Small intestine (tissue), 16 donors: ENCODE measurements at places on chromosomes 12 and 14. TPM values are rescaled to one million over a fixed set of nuclear protein-coding genes. Genes with fewer than 3 reads are reported as not detected.

SERPINA10 gene
- 0.06 TPM for polyA plus RNA-seq

DICER1 gene
- 30.7 TPM for polyA plus RNA-seq

KLRK1 gene
- polyA plus RNA-seq = not detected

SDSL gene
- polyA plus RNA-seq = 24.0 TPM

RERG gene
- 3.7 TPM for polyA plus RNA-seq

CLEC7A gene
- 5.9 TPM for polyA plus RNA-seq

FGD4 gene
- polyA plus RNA-seq = 8.2 TPM

SLC16A7 gene
- polyA plus RNA-seq = 0.81 TPM

OR11H6 gene
- polyA plus RNA-seq = not detected

HOXC10 gene
- polyA plus RNA-seq = not detected

- no peak overlapping the region for H3K4me3 ChIP-seq
- no peaks in the 10 kb centered on the region for H3K27me3 ChIP-seq
- DNase-seq = peak; percentile 60
- no peak overlapping the region for H3K27ac ChIP-seq
Observed at GRCh38 chr12:16076970-16077522, 165.9 kb downstream of the DERA start.

- DNase-seq = peak; percentile 50
- no peaks in the 10 kb centered on the region for H3K27me3 ChIP-seq
- no peak overlapping the region for H3K4me3 ChIP-seq
- no peaks in the 10 kb centered on the region for H3K4me1 ChIP-seq
- H3K27ac ChIP-seq = no peak overlapping the region
- H3K36me3 ChIP-seq = no peaks in the 10 kb centered on the region
Observed at GRCh38 chr12:95083938-95084337, 10.5 kb upstream of the NR2C1 start.

DNA sequence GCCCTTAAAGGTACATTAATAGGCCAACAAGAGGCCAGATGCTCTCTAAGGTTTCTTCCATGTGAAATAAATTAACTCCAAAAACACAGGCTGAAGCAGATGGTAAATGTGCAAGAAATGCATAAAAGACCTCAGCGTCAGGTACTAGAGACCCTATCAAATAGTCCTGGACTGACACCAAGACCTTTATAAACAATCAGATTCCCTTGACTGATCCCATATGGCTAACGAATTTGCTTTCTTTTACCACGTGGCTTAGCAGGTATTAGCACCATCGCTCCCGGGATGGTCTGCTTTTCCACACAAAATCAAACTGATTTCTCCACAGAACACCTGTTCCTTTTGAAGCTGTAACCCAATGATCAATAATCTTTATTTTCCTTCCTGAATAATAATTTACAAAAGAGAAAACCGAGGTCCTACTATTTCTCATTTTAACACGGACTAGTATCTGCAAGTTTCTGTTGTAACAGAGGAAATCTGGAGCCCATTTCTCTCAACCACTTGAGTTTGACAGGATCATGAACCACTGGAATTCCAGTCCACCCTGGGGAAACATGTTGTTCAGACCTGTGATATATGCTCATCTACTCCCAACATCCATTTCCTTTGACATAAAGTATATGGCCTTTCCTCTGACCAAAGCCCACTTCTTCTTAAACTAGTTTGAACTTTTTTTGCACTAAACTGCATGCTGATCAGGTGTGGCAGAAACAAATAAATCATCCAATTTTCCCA lies 48.2 kb upstream of the DAAM1 start:
- no peak overlapping the region for H3K27ac ChIP-seq
- H3K27me3 ChIP-seq = no peaks in the 10 kb centered on the region
- no peaks in the 10 kb centered on the region for H3K4me1 ChIP-seq
- no peak for DNase-seq
- H3K36me3 ChIP-seq = no peaks in the 10 kb centered on the region

GRCh38 chr14:77603654-77604255 lies 12.7 kb downstream of the SPTLC2 start:
- no peaks in the 10 kb centered on the region for H3K36me3 ChIP-seq
- H3K4me1 ChIP-seq = peaks cover 22% of the 10 kb centered on the region
- DNase-seq = peak; percentile 38

- H3K36me3 ChIP-seq = no peaks in the 10 kb centered on the region
- no peaks in the 10 kb centered on the region for H3K4me1 ChIP-seq
- H3K27me3 ChIP-seq = no peaks in the 10 kb centered on the region
- H3K4me3 ChIP-seq = no peak overlapping the region
- H3K27ac ChIP-seq = no peak overlapping the region
- no peak for DNase-seq
Observed at GRCh38 chr12:32223941-32224340, 117.3 kb downstream of the BICD1 start.

GRCh38 chr14:96739200-96739910 lies 57.8 kb upstream of the VRK1 start:
- no peak for DNase-seq
- no peak overlapping the region for H3K27ac ChIP-seq
- H3K36me3 ChIP-seq = no peaks in the 10 kb centered on the region
- peaks cover 4% of the 10 kb centered on the region for H3K27me3 ChIP-seq
- H3K4me1 ChIP-seq = no peaks in the 10 kb centered on the region

- no peak overlapping the region for H3K27ac ChIP-seq
- DNase-seq = no peak
- H3K4me1 ChIP-seq = no peaks in the 10 kb centered on the region
- H3K36me3 ChIP-seq = no peaks in the 10 kb centered on the region
- H3K4me3 ChIP-seq = no peak overlapping the region
Observed at GRCh38 chr14:43001731-43002130, 1395.1 kb downstream of the LRFN5 start.

DNA sequence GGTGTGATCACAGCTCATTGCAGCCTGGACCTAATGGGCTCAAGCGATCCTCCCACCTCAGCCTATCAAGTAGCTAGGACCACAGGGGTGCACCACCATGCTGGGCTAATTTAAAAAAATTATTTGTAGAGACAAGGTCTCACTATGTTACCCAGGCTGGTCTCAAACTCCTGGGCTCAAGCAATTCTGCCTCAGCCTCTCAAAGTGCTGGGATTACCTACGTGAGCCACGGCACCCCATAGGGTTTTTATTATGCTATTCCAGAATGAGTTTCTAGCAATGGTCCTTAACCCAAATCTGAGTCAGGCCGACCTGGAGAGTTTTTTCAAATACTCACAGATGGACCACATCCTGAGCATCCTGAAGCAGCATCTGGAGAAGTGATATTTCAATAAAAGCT lies 159.8 kb downstream of the CPNE8 start:
- no peaks in the 10 kb centered on the region for H3K27me3 ChIP-seq
- DNase-seq = no peak
- no peaks in the 10 kb centered on the region for H3K36me3 ChIP-seq
- no peaks in the 10 kb centered on the region for H3K4me1 ChIP-seq
- H3K27ac ChIP-seq = no peak overlapping the region
- H3K4me3 ChIP-seq = no peak overlapping the region

DNA sequence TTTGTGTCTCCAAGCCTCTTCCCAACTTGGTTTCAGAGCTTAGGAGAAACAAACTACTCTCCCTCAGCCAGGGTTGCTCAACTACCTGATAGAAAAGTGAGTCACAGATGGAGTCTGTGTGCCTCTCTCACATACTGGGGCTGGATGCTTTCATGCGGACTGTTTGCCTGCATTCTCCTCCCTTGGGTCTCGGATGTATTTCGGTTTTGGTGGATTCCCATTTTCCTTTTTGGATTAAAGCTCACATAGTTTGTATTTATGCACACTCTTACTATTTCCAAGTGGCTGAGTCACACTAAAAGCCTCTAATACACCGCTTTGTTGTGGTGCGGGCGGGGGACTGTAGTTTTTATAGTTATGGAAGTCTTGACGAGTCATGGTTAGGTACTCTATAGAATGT lies 505.4 kb downstream of the LRFN5 start:
- no peak overlapping the region for H3K4me3 ChIP-seq
- no peaks in the 10 kb centered on the region for H3K36me3 ChIP-seq
- no peak for DNase-seq
- no peak overlapping the region for H3K27ac ChIP-seq
- no peaks in the 10 kb centered on the region for H3K4me1 ChIP-seq

DNA sequence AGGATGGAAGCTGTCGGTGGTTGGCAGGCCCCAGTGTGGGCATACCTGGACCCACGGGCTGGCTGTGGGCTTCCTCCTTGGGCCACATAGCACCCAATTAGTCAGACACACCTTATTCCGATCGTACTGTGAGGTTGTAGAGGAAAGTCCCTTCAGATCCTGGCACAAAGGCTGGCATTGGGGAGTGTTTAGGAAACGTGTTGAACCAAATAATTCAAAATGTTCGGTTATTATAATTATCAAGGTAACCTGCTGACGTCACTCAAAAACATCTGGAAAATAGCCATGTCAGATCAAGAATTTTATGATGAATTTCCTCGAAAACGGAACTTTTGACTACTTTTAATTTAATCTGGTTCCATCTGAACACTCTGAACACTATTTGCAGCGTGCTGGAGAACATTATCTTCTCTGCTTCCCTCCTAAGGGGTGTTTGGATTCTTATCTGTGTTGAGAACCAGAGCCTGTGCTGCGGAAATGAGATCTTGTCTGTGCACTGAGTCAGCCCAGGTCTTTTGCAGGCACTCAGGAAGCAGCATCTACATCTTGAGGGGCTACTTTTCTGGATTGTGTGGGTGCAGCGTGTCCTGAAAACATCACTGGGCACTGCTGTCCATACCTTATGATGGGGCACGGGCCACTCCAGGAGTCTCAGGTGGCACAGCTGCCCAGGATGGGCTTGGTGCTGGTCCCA lies 100.3 kb downstream of the SLC25A47 start:
- H3K4me3 ChIP-seq = no peak overlapping the region
- no peak for DNase-seq
- H3K27ac ChIP-seq = no peak overlapping the region
- no peaks in the 10 kb centered on the region for H3K27me3 ChIP-seq
- no peaks in the 10 kb centered on the region for H3K36me3 ChIP-seq
- H3K4me1 ChIP-seq = no peaks in the 10 kb centered on the region

- H3K36me3 ChIP-seq = peaks cover 25% of the 10 kb centered on the region
- no peak for DNase-seq
- H3K4me1 ChIP-seq = peaks cover 5% of the 10 kb centered on the region
- H3K4me3 ChIP-seq = no peak overlapping the region
Observed at GRCh38 chr14:75151851-75152250, 24.6 kb downstream of the TMED10 start.

- H3K36me3 ChIP-seq = no peaks in the 10 kb centered on the region
- no peak overlapping the region for H3K4me3 ChIP-seq
- H3K27me3 ChIP-seq = no peaks in the 10 kb centered on the region
- peaks cover 12% of the 10 kb centered on the region for H3K4me1 ChIP-seq
Observed at GRCh38 chr14:75040959-75041358, 10.3 kb downstream of the MLH3 start.

DNA sequence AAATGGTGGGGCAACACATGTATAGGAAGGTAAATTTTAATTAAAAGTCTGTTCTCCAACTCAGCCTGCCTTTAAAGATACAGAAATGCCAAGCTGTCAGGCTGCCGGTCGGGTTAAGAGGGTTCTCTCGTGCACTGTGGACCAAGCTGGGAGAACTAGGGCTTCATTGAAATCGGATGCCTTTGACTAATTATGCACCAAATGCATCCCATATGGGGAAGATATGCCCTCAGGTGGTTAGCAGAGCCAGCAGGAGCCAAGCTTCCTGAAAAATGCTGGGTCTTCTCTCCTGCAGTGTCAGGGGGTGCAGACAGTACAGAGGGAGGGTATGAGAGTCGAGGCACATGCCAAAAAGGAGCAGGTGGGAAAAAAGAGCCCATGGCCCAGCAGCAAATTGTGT lies 236.1 kb downstream of the CACNA1C start:
- H3K36me3 ChIP-seq = no peaks in the 10 kb centered on the region
- no peak overlapping the region for H3K27ac ChIP-seq
- no peaks in the 10 kb centered on the region for H3K27me3 ChIP-seq
- peaks cover 4% of the 10 kb centered on the region for H3K4me1 ChIP-seq
- DNase-seq = no peak
- no peak overlapping the region for H3K4me3 ChIP-seq

DNA sequence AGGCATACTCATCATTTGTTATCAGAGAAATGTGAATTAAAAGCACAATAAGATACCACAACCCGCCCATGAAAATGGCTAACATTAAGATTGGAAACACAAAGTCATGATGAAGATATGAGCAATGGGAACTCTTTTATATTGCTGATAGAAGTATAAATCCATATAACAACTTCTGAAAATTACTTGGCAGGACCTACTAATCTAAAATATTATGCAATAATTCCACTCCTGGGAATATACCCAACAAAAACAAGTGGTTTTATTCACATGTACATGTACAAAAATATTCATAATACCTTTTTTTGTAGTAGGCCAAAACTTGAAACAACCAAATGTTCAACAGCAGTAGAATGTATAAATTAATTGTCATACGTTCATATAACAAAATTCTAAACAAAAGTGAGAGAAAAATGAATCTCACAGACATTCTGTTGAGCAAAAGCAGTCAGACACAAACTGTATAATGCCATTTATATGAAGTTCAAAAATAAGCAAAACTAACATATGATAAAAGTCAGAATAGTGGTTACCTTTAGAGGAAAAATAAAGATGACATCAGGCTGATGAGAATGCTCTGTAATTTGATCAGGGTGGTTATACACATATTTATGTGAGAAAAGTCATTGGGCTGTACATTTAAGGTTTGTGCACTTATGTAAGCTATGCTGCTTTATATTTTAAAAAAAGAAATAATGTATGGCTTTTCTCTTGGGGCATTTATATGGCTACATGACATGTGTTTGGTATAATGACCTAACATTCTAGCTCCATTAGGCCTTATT lies 309.2 kb upstream of the KITLG start:
- no peak overlapping the region for H3K27ac ChIP-seq
- no peaks in the 10 kb centered on the region for H3K4me1 ChIP-seq
- no peak overlapping the region for H3K4me3 ChIP-seq
- no peaks in the 10 kb centered on the region for H3K36me3 ChIP-seq
- H3K27me3 ChIP-seq = no peaks in the 10 kb centered on the region
- no peak for DNase-seq

GRCh38 chr12:98678946-98679610 lies 34.0 kb downstream of the APAF1 start:
- H3K4me1 ChIP-seq = no peaks in the 10 kb centered on the region
- no peak overlapping the region for H3K27ac ChIP-seq
- no peak overlapping the region for H3K4me3 ChIP-seq
- H3K27me3 ChIP-seq = no peaks in the 10 kb centered on the region
- H3K36me3 ChIP-seq = peaks cover 27% of the 10 kb centered on the region

GRCh38 chr14:72682188-72682587 lies 211.7 kb downstream of the DPF3 start:
- H3K4me1 ChIP-seq = no peaks in the 10 kb centered on the region
- no peaks in the 10 kb centered on the region for H3K27me3 ChIP-seq
- H3K4me3 ChIP-seq = no peak overlapping the region
- H3K27ac ChIP-seq = no peak overlapping the region
- H3K36me3 ChIP-seq = no peaks in the 10 kb centered on the region

- no peak for DNase-seq
- H3K4me3 ChIP-seq = no peak overlapping the region
- H3K36me3 ChIP-seq = no peaks in the 10 kb centered on the region
- no peak overlapping the region for H3K27ac ChIP-seq
- H3K4me1 ChIP-seq = no peaks in the 10 kb centered on the region
Observed at GRCh38 chr12:118501489-118501888, 125.1 kb downstream of the SUDS3 start.
